IMR-90 (cell line): ENCODE measurements at places on chromosomes 2 and 18. TPM values are rescaled to one million over a fixed set of nuclear protein-coding genes. Genes with fewer than 3 reads are reported as not detected.
A peak's percentile ranks its signal among the peaks of the same experiment; 100 is the strongest.

GRCh38 chr18:3097082-3097481 is 84.1 kb upstream of the LPIN2 start:
- H3K4me1 ChIP-seq, result peaks cover 2% of the 10 kb centered on the region; the same call in 1 of the 2 replicates
- H3K27me3 ChIP-seq, result peaks cover 13% of the 10 kb centered on the region
- H3K4me3 ChIP-seq, result no peak overlapping the region
- no peak for DNase-seq

The G6PC2 gene
- total RNA-seq, result not detected in 2 replicates

DNA sequence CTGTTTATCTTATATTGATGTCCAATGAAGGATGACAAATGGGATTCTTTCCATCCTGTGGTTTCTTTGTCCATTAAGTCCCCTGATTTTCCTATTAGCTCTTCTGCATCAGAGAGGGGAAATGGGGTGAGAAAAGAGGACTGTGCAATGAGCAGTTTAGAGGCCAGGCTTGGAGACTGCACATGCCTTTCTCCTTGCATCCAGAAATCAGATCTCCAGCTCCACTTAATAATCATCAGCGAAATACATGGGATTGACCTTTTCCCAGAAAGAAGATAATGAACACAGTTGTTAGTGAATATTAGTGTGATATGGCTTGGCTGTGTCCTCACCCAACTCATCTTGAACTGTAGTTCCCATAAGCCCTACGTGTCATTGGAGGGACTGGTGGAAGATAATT is 697.4 kb downstream of the CBLN2 start:
- no peak overlapping the region for H3K27ac ChIP-seq
- no peak overlapping the region for H3K4me3 ChIP-seq
- no peaks in the 10 kb centered on the region for H3K36me3 ChIP-seq
- DNase-seq, result no peak

DNA sequence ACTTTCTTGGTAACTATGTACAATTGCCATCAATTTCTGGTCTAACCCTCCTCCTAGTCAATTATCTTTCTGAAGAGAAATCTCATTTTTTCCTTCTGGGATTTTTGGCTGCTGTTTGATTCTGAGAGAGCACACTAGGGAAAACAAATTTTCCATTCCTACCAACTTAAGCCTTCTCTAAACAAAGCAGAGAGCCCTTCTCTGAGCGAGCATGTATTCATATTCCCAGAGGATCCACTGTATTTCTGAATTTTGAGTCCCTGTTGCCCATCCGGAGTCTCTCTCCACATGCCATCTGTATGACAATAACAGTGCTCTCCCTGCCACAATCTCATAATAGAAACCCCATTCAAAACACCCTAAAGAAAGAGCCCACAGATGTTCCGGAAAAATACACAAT is 78.5 kb downstream of the MAIP1 start:
- H3K4me1 ChIP-seq, result no peaks in the 10 kb centered on the region; the same call in 1 of the 2 replicates
- no peak for DNase-seq
- no peak overlapping the region for H3K4me3 ChIP-seq
- H3K36me3 ChIP-seq, result no peaks in the 10 kb centered on the region
- no peak overlapping the region for H3K27ac ChIP-seq
- no peaks in the 10 kb centered on the region; the same call in 1 of the 2 replicates for H3K27me3 ChIP-seq

- no peaks in the 10 kb centered on the region for H3K4me1 ChIP-seq
- H3K27ac ChIP-seq, result no peak overlapping the region
- H3K4me3 ChIP-seq, result no peak overlapping the region
These were observed 31.8 kb downstream of the CREG2 start for GRCh38 chr2:101355401-101356054.

The TSPYL6 gene
- total RNA-seq, result not detected in 2 replicates

- H3K27ac ChIP-seq, result no peak overlapping the region
- DNase-seq, result no peak
- H3K27me3 ChIP-seq, result peaks cover 55% of the 10 kb centered on the region
- H3K4me1 ChIP-seq, result no peaks in the 10 kb centered on the region
- 0 out of 2 replicates have a peak overlapping the region, but pooled peaks have one; percentile 6 for H3K4me3 ChIP-seq
- H3K36me3 ChIP-seq, result no peaks in the 10 kb centered on the region
These were observed 229.4 kb downstream of the HAUS1 start for GRCh38 chr18:46333431-46334135.

GRCh38 chr2:148530350-148530749 is 114.2 kb upstream of the EPC2 start:
- no peaks in the 10 kb centered on the region for H3K4me1 ChIP-seq
- H3K27ac ChIP-seq, result no peak overlapping the region
- no peaks in the 10 kb centered on the region for H3K36me3 ChIP-seq
- H3K27me3 ChIP-seq, result no peaks in the 10 kb centered on the region

GRCh38 chr2:28080911-28081310 is 190.4 kb downstream of the BABAM2 start:
- H3K4me3 ChIP-seq, result no peak overlapping the region
- H3K4me1 ChIP-seq, result peaks cover 10% of the 10 kb centered on the region
- peak; percentile 52 for DNase-seq
- no peaks in the 10 kb centered on the region for H3K27me3 ChIP-seq

DNA sequence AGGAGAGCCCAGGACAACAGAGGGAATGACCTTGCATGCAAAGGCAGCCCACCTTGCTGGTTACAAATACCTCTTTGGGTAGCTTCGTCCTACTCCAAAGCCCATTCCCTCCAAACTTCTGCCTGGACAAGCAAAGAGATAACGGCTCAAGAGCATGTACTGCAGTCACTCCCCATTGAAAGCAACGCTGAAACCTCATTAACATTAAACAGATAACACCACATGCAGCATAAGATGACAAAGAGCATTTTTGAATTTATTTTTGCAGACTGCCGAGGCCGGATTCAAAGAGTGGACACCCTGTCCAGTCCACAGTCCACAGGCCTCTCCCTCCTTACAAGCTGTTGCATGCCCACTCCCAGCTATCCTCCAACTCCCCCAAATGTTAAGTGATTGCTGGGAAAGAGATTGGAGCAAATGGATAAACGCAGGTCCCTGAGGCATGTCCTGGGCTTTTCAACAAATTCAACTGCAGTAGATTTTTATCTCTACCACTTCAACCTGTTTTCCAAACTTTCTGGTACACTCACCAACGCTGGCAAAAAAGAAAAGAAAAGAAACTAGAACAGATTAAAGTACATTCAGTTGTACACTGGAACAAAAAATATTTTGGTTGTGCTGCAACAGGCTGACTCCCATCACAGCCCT is 40.1 kb downstream of the MREG start:
- no peak for DNase-seq
- H3K36me3 ChIP-seq, result no peaks in the 10 kb centered on the region
- no peaks in the 10 kb centered on the region for H3K4me1 ChIP-seq
- no peak overlapping the region for H3K27ac ChIP-seq

The FAM110C gene
- total RNA-seq, result not detected in 2 replicates

The RESP18 gene
- total RNA-seq, result not detected in 2 replicates

The IL36RN gene
- total RNA-seq, result not detected in 2 replicates

GRCh38 chr2:24432121-24432520 is 58.9 kb upstream of the NCOA1 start:
- no peaks in the 10 kb centered on the region; the same call in none of the 2 replicates for H3K27me3 ChIP-seq
- no peaks in the 10 kb centered on the region for H3K4me1 ChIP-seq
- H3K36me3 ChIP-seq, result no peaks in the 10 kb centered on the region
- no peak overlapping the region for H3K4me3 ChIP-seq
- H3K27ac ChIP-seq, result no peak overlapping the region

DNA sequence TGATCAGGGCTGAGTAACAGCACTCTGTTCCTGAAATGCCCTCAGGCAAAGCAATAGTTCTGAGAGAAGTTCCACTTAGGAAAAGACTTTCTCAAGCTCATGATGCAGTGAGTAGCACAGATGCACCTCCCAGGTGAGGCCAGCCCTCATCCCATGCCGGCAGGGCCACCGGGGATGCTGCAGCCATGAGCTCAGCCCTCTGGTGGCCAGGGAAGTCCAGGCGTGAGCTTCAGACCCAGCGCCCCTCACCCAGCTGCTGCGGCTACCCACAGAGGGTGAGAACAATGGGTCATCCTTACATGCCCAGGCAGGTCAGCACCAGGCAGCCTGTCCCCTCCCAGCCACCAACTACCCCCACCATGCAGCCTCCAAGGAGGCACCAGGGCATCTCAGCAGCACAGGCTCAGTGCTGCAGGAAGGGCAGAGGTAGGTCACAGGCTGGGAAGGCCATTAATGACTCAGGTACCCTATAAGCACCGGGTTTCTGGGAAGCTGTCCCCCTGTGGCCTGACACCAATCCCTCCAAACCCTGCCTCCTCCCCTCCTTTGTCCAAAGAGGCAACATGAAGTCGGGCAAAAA is 50.6 kb downstream of the TTC32 start:
- no peak overlapping the region for H3K27ac ChIP-seq
- H3K4me1 ChIP-seq, result no peaks in the 10 kb centered on the region
- DNase-seq, result no peak
- no peak overlapping the region for H3K4me3 ChIP-seq

- DNase-seq, result no peak
- no peaks in the 10 kb centered on the region for H3K36me3 ChIP-seq
- H3K27ac ChIP-seq, result no peak overlapping the region
- no peaks in the 10 kb centered on the region for H3K27me3 ChIP-seq
These were observed 94.7 kb upstream of the SLC8A1 start for GRCh38 chr2:40546439-40547191.

GRCh38 chr2:212892193-212892592 is 259.2 kb downstream of the IKZF2 start:
- no peaks in the 10 kb centered on the region for H3K27me3 ChIP-seq
- DNase-seq, result peak; percentile 64
- no peak overlapping the region for H3K27ac ChIP-seq
- H3K4me1 ChIP-seq, result no peaks in the 10 kb centered on the region
- no peak overlapping the region for H3K4me3 ChIP-seq

DNA sequence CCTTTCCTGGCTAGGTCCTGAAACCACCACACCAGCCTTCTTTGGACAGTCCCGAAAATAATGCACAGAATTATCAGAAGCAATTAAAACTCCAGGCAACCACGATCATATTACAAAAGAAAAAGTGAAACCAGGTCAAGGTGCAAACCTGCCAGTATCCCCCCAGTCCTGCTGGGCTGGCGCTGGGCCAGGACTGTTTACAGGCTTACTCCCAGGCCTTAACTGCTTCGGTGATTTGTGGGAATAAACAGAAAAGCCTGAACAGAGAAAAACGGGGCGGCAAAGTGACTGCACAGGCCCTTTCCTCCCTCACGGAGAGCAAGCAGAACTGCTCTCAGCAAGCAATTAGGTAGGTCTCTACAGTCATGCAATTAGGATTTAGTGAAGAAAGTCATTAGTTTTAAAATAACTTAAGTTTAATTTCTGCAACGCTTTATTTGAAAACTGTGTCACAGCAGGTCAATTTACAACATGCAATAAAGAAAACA is 1.3 kb downstream of the HDAC4 start:
- H3K27ac ChIP-seq, result peak overlapping the region; percentile 84

- no peak overlapping the region for H3K27ac ChIP-seq
- H3K27me3 ChIP-seq, result no peaks in the 10 kb centered on the region
- no peaks in the 10 kb centered on the region for H3K4me1 ChIP-seq
- peaks cover 37% of the 10 kb centered on the region for H3K36me3 ChIP-seq
These were observed 9.3 kb downstream of the GPN1 start for GRCh38 chr2:27638037-27638637.

The C2orf66 gene
- not detected in 2 replicates for total RNA-seq

The USP14 gene
- total RNA-seq, result 11.5 and 25.8 TPM in 2 replicates

DNA sequence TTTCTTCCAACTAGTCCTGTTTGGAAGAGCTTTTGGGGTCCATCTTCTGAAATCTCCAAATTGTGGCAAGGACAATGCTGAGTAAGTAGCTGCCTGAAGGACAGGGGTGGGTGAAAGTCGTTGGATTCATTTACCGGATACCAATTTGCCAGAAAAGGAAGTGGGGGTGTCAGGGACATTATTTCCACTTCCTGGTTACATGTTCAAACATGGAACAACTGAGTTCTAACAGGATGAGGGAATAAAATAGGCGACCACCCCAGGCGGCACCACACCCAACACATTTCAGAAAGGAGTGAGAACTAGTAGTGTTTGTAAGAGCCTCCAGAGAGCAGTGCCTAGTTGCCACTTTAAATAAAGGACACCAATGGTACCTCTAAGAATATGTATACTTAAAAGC is 158.6 kb upstream of the SERTAD2 start:
- no peak overlapping the region for H3K27ac ChIP-seq
- DNase-seq, result no peak
- no peaks in the 10 kb centered on the region; the same call in 1 of the 2 replicates for H3K4me1 ChIP-seq
- no peak overlapping the region for H3K4me3 ChIP-seq
- H3K36me3 ChIP-seq, result no peaks in the 10 kb centered on the region

The INSIG2 gene
- total RNA-seq, result 9.1 and 12.5 TPM in 2 replicates

The LYPD6B gene
- under 0.01 TPM in 1 of 2 replicates, not detected in the other for total RNA-seq
